ENCODE measurements at places on chromosomes 2 and 18. TPM values are rescaled to one million over a fixed set of nuclear protein-coding genes. Genes with fewer than 3 reads are reported as not detected.

The KCNJ13 gene
- not detected for polyA plus RNA-seq

The NOSTRIN gene
- polyA plus RNA-seq, result not detected

The ACTG2 gene
- polyA plus RNA-seq, result not detected

The IGFBP5 gene
- polyA plus RNA-seq, result not detected

The OXER1 gene
- polyA plus RNA-seq, result 13.3 TPM

DNA sequence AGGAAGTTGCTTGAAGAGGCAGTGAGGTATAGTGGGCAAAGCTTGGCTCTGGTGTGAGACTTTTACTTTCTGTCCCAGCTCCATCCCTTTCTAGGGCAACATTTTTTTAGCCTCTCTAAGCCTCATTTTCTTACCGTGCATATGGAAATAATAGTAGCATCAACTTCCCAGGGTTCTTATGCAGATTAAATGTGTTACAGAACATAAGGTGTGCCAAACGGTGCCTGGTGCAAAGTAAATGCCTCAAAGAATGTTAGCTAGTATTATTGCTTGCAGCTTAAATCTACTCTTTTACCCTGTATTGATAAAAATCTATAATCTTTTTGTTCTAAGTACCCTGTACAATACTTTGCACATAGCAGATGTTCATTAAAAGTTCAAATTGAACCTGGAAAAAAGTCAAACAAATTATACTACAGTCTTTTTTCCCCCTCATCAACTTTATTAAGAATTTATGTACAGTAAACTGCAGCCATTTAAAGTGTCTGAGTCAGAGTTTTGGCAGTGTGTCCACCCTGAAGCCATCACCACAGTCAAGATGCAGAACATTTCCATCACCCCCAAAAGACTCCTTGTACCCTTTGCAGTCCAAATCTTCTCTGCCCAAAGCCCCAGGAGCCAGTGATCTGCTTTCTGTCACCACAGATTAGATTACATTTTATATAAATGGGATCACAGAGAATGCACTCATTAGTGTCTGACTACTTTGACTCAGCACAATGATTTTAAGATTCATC is 10.6 kb downstream of the MAPRE2 start:
- no peak for DNase-seq

GRCh38 chr2:44083054-44083453 is 85.6 kb upstream of the PPM1B start:
- no peak for DNase-seq

- DNase-seq, result no peak
These were observed 1328.9 kb upstream of the TMEFF2 start for GRCh38 chr2:193523662-193524061.

DNA sequence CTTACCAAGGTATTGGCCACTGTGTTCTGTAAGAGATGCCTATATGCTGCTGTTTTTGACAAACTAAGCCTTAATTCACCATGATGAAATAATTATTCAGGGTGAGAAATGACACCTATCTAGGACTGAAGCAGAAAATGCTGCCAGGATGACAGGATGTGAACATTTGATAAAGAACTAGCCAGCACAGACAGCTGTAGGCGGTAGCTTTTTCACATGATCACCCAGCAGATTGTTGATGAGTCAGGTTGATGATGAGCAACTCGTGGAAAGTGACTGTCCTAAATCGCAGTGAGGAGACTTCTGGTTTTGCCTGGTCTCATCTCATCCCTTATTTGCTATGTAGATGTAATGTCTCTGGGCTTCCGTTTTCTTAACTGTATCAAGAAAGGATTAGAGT is 144.1 kb downstream of the PRPF40A start:
- DNase-seq, result peak; percentile 80
